ENCODE measurements at places on chromosomes 6 and 20. TPM values are rescaled to one million over a fixed set of nuclear protein-coding genes. Genes with fewer than 3 reads are reported as not detected.

DNA sequence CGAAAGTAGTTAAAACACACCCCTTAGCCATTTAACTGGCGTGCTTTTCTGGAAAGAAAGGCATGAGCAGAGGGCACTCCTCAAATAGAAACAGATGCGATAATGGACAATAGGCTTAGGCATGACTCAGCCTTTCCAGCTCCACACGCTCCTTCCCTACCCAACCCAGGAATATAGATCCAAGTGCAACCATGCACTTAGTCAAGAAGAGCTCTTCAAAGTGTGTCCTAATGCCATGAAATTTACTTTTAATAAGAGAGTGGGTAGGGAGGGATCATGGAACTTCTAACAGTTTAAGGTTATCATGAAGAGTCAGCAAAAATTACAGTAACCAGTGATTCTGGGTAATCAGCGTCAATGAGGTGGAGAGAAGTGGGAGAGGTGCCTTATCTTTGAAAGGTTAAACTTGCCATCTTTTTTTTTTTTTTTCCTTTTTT, 2.4 kb upstream of the EFHC1 start:
- H3K27me3 ChIP-seq = no peaks in the 10 kb centered on the region
- no peak for DNase-seq
- H3K4me3 ChIP-seq = no peak overlapping the region

GRCh38 chr20:58127701-58128111, 100.7 kb downstream of the ANKRD60 start:
- H3K4me1 ChIP-seq = peaks cover 14% of the 10 kb centered on the region
- H3K36me3 ChIP-seq = no peaks in the 10 kb centered on the region
- H3K27me3 ChIP-seq = peaks cover 48% of the 10 kb centered on the region
- no peak overlapping the region for H3K4me3 ChIP-seq

GRCh38 chr20:50325651-50326050, 135.0 kb downstream of the CEBPB start:
- no peaks in the 10 kb centered on the region for H3K36me3 ChIP-seq
- peaks cover 4% of the 10 kb centered on the region for H3K4me1 ChIP-seq
- DNase-seq = no peak
- no peak overlapping the region for H3K4me3 ChIP-seq
- H3K27ac ChIP-seq = no peak overlapping the region

Gene RIMS4
- total RNA-seq = not detected

DNA sequence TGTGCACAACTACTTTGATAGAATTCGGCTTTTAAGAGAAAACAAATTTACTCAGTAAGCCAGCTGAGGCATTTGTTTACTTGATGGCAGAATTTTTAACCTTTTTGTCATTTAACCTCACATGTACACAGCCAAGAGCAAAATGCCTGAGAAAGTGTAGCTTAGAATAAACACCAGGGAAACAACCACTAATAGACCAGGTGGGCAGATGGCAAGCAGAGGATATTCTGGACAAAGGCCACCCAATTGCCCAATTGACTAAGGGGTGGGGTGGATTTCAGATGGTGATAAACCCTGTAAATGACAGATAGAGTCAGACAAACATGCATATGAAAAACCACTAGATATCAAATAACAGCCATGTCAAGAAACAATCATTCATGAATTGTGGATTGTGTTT, 190.7 kb upstream of the FBXL4 start:
- H3K4me1 ChIP-seq = no peaks in the 10 kb centered on the region
- H3K27me3 ChIP-seq = peaks cover 1% of the 10 kb centered on the region
- no peak overlapping the region for H3K27ac ChIP-seq
- no peaks in the 10 kb centered on the region for H3K36me3 ChIP-seq
- H3K4me3 ChIP-seq = no peak overlapping the region

DNA sequence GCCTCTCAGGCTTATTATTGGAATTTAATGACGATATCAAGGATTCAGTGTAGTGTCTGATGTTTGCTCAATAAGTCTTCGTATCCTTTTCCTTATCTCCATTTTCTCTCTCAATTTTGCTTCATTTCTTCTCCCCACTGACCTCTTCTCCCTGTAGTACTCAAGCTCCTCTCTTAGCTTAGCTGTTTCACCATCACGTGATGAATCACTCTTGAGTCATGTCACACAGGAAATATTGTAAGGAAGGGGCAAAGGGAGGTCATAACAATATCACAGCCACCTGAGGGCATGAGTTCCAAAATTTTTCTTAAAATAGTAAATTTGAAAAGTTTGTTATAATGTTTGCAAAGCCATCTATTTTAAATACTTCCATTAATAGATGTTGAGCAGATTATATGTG, 392.2 kb upstream of the MARCKS start:
- no peaks in the 10 kb centered on the region for H3K36me3 ChIP-seq
- H3K4me3 ChIP-seq = no peak overlapping the region
- H3K27ac ChIP-seq = no peak overlapping the region
- DNase-seq = no peak
- H3K4me1 ChIP-seq = no peaks in the 10 kb centered on the region

GRCh38 chr6:52389264-52389625, 27.3 kb downstream of the PAQR8 start:
- peak overlapping the region; percentile 54 for H3K4me3 ChIP-seq
- DNase-seq = no peak
- H3K27ac ChIP-seq = peak overlapping the region; percentile 93
- H3K4me1 ChIP-seq = peaks cover 86% of the 10 kb centered on the region
- peaks cover 23% of the 10 kb centered on the region for H3K36me3 ChIP-seq

Gene TFAP2A
- not detected for total RNA-seq

GRCh38 chr20:36384022-36384619, 78.0 kb downstream of the DLGAP4 start:
- no peaks in the 10 kb centered on the region for H3K4me1 ChIP-seq
- no peaks in the 10 kb centered on the region for H3K36me3 ChIP-seq
- H3K27ac ChIP-seq = no peak overlapping the region

Gene AFG1L
- total RNA-seq = 5.6 TPM

Gene LIME1
- 16.8 TPM for total RNA-seq

DNA sequence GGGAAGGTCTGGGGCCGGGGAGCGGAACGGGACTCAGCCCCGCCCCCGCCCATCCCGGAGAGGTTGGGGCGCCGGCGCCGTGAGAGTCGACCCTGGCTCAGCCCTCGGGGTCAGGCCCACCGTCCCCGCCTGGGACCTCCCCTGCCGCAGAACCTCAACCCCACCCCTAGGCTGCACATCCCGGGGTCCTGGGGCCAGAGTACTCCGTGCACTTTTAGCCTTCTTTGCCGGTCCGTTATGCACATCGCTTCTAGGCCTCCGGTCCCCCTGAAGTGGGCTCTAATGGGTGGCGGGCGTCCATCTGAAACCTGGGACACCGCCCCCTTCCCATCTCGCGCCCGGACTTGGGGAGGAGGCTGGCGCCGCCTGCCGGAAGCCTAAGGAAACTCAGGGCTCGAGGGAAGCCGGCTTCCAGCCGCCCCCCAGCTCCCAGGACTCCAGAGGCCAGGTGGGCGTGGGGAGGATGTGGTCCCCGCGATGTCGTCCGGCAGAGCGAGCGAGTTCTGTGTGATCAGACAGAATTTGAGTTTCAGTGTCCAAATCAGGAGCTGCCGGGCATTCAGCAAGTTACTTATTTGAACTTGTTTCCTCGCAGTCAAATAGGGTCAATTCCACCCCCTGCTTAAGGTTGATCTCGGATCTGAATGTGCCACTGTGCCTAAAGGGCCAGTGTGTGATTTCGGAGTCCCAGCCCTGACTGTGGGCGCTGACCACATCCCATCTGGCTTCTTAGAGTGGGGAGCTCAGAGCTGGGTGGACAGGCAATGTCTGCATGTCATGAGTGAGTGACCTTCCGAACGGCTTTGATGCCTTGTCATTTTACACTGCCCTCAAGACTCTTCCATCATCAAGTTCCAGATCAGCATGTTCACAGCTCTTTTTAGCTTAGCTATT, 47.6 kb downstream of the CPXM1 start:
- peak; percentile 58 for DNase-seq
- peaks cover 29% of the 10 kb centered on the region for H3K27me3 ChIP-seq
- H3K27ac ChIP-seq = no peak overlapping the region
- peaks cover 31% of the 10 kb centered on the region for H3K4me1 ChIP-seq

GRCh38 chr6:29519291-29520010, 31.7 kb upstream of the MAS1L start:
- peaks cover 17% of the 10 kb centered on the region for H3K27me3 ChIP-seq
- H3K36me3 ChIP-seq = no peaks in the 10 kb centered on the region
- H3K4me1 ChIP-seq = peaks cover 11% of the 10 kb centered on the region
- no peak overlapping the region for H3K4me3 ChIP-seq
- H3K27ac ChIP-seq = no peak overlapping the region

Gene MRAP2
- total RNA-seq = not detected

DNA sequence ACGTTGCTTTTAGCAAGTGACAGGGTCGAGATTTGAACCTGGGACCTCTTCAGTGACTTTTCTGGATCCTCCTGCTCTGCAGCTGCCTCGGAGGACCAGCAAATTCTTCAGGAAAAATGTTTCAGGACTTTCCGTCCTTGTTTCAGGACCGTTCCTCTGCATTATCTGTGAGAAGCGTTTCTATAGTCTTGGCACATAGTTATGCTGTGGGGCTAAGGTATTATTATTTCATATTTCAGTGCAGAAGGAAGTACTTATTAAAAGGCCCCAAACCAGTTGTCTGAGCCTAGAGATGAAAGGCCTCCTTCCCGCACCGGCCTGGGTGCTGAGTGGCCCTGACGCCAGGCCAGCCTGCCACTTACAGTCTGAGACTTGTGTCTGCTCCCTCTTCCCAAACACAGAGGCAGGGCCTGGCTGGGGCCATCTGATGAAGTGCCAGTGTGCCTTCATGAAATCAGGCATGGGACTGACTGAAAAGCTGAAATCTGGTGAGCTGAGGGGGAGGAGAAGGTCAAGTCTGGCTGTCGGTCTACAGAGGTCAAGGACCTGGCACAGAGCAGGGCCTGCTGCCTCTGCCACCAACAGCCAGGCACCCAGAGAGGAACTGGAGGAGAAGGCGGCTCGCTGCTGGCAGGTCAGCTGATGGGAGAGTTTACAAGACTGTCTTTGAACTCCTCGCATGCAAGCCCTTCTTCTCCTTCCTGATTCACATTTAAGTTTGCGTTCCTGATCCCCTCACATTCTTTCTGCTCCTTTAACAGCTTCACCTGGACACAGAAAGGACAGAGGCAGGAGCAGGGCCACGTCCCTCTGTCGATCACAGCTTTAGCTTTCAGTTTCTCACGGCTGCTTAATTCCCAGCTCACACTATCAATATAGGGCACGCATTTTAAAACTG, 8.9 kb upstream of the QKI start:
- peaks cover 2% of the 10 kb centered on the region for H3K27me3 ChIP-seq
- peak overlapping the region; percentile 72 for H3K4me3 ChIP-seq
- peak overlapping the region; percentile 82 for H3K27ac ChIP-seq
- peak; percentile 21 for DNase-seq
- H3K36me3 ChIP-seq = no peaks in the 10 kb centered on the region

Gene SIRPD
- total RNA-seq = not detected

- no peak for DNase-seq
- no peak overlapping the region for H3K4me3 ChIP-seq
- H3K27me3 ChIP-seq = peaks cover 4% of the 10 kb centered on the region
- H3K4me1 ChIP-seq = peaks cover 2% of the 10 kb centered on the region
These were observed 182.8 kb upstream of the FOXQ1 start for GRCh38 chr6:1129131-1129530.

DNA sequence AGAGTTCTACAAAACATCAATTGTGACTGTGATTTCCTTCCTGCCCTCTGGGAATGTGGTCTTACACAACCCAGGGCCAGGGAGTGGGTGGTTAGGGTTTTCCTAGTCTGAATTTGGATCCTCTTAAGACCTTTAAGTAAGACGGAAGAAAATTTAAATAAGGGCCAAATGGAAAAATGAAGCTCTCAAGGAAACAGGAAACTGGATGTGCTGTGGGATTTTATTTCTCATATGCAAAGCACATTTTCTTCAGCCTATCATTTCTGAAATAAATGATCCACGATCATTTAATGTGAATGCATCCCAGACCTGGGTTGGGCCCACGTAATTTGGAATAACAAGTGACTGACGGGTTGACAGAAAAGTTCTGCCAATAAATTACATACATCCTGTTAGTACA, 243.6 kb downstream of the CLIC5 start:
- H3K27ac ChIP-seq = no peak overlapping the region
- no peak overlapping the region for H3K4me3 ChIP-seq
- no peaks in the 10 kb centered on the region for H3K36me3 ChIP-seq
- peaks cover 19% of the 10 kb centered on the region for H3K27me3 ChIP-seq
- no peak for DNase-seq

DNA sequence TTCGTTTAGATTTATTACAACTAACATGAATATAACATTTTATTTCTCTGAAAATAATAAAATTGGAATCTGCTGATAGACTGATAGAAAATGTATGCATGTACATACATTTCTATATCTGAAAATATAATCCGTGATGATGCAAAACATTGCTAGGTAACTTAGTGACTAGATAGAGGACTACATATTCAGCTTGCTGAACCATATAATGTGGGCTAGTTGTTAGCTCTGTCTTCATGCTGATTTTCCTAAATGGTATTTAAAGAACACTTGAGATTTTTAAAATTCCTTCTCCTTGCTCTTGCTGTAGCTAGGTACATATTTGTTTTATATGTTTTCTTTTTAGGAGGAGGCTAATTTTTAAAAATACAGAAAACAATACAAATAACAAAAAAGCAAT, 38.4 kb upstream of the TAGAP start:
- no peaks in the 10 kb centered on the region for H3K36me3 ChIP-seq
- no peak overlapping the region for H3K4me3 ChIP-seq
- H3K27me3 ChIP-seq = no peaks in the 10 kb centered on the region
- H3K4me1 ChIP-seq = peaks cover 66% of the 10 kb centered on the region
- no peak overlapping the region for H3K27ac ChIP-seq

Gene SEMG1
- not detected for total RNA-seq

- H3K4me3 ChIP-seq = no peak overlapping the region
- no peaks in the 10 kb centered on the region for H3K36me3 ChIP-seq
- peak; percentile 12 for DNase-seq
- peaks cover 12% of the 10 kb centered on the region for H3K4me1 ChIP-seq
These were observed 79.1 kb downstream of the SLC22A23 start for GRCh38 chr6:3377536-3378397.

DNA sequence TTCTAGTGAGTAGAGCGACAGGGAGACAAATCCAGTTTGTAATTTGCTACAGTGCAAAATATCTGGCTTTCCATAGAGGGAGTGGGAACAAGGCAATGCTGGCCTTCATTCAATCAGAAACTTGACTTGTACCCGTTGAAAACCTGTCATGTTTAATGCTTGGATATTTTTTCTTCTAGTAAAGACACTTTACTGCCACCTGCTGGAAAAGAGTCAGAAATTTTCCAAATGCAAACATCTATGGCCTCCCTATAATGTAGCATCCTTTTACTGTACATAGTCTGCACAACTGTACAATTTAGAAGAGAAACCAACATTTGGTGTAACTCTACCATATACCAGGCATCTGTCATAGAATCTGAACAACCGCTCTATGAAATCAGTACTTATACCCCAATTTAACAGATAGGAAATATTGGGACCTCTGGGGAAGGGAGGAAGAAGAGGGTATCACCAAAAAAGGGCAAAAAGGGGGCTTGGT, 16.7 kb upstream of the TBC1D20 start:
- no peak overlapping the region for H3K27ac ChIP-seq
- H3K4me1 ChIP-seq = peaks cover 18% of the 10 kb centered on the region
- H3K4me3 ChIP-seq = no peak overlapping the region
- H3K36me3 ChIP-seq = peaks cover 28% of the 10 kb centered on the region

Gene LPA
- total RNA-seq = not detected

DNA sequence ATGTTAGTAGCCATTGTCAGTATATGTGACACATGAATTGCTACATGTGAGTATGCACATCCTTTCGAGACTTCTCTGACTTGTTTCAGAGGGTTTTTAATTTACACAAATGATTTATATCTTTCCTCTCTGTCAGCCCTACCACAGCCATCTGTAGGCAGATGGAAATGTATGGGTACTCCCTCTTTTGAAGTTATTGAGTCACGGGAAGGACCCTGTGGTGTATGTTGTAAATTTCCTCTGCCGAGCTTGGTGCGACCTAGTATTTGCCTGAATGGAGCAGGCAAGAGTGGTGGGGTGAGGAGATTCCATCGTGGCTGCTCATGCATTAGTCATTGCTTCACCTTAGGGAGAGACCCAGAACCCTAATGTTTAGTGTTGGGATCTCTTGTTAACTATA, 171.9 kb downstream of the JARID2 start:
- H3K27ac ChIP-seq = peak overlapping the region; percentile 80
- peaks cover 54% of the 10 kb centered on the region for H3K4me1 ChIP-seq
- no peak overlapping the region for H3K4me3 ChIP-seq
- H3K36me3 ChIP-seq = peaks cover 61% of the 10 kb centered on the region

Data from activated CD8-positive, alpha-beta T cell treated with anti-CD3 and anti-CD28 coated beads for 36 hours (primary cell).